ENCODE measurements at places on chromosomes 13 and 19.

GRCh38 chr19:4413588-4413987 is 11.1 kb downstream of the CHAF1A start:
- DNase-seq = no peak

- DNase-seq = peak; percentile 63
Measured at GRCh38 chr19:2016041-2016807, 710 bp upstream of the BTBD2 start.

- no peak for DNase-seq
Measured at GRCh38 chr19:12804051-12804450, 2.2 kb downstream of the THSD8 start.

GRCh38 chr19:47719047-47719859 is 6.0 kb downstream of the EHD2 start:
- DNase-seq = peak; percentile 99

GRCh38 chr19:18603255-18603957 is 3.2 kb downstream of the CRLF1 start:
- DNase-seq = no peak

DNA sequence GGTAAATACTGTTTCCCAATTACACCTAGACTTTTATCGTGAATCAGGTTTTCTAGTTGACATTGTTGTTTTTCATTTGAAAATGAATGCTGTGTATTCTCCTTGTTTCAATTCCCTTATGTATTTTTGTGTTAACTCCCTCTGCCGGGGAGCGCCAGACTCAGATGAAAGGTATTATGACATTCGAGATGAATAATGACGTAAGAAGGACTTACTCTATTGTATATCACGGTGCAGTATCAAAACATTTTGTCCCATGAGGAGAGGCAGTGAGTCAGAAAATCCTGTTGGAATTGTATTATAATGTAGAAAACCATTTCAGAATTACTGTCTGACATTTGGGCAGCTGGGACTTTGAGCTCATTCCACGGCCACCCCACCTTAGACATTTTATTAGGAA is 61.6 kb downstream of the LRCH1 start:
- DNase-seq = no peak

GRCh38 chr13:98853771-98854221 is 101.3 kb upstream of the SLC15A1 start:
- peak; percentile 46 for DNase-seq

- DNase-seq = no peak
Measured at GRCh38 chr13:105541565-105541964, 993.9 kb downstream of the EFNB2 start.

DNA sequence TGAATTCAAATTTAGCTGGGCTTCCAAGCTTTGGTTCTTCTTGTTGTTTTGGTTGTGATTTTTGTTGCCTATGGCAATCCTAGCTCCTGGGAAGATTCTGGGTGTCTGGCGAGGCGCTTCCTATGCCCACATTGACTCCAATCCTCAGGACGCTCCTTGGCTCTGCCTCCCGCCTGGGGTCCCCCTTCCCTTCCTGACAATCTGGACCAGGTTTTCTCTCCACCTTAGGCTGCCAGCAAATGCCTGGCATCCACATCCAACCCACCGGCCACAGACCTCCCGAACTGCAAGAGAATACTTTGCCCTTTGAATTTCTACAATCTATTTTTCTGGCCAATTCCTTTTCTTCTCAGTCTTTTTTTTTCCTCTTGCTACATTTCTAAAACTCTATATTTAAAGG is 186.9 kb upstream of the UBL3 start:
- no peak for DNase-seq

Data from GM04504 (cell line).